ENCODE measurements at places on chromosomes 1 and 21.

GRCh38 chr1:218249338-218250140 is 35.6 kb upstream of the RRP15 start:
- no peak for DNase-seq

DNA sequence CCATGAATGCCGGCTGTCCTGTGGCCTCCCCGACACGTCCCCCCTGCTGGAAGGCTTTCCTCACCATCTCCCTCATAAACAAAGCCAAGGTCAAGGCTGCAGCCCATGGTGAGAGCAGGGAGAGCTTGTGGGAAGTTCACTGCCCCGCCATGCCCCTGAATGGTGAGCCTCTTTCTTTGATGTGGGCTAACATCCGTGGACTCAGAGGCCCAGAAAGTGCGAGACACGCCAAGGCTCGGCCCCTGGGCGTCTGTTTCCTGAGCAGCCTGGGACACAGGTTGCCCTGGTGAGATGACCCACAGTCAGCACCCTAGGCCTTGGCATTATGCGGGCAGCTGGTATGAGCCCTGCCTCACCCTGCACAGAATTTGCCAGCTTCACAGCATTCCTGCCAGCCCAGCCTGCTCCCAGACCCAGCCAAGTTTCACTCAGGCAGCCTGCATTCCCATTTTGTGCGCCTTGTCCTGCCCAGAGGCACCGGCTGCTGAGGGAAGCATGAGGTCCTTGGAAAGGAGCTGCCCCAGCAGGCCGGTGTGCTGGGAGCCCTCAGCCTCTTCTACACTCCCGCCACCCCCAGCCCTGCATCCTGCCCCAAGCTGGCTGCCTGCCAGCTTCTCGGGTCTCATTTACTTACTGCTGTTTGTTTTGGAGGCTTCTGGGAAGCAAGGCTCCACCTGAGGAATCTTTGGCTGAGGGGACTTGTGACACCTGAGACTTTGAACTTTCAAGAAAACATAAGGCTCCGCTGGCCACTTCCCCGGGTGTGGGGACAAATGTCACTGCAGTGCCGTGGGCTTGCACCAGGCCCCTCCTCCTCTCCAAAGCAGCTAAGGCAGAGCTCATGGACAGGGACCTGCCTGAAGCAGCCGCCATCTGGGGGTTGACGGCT is 31.9 kb downstream of the NEK2 start:
- no peak for DNase-seq

DNA sequence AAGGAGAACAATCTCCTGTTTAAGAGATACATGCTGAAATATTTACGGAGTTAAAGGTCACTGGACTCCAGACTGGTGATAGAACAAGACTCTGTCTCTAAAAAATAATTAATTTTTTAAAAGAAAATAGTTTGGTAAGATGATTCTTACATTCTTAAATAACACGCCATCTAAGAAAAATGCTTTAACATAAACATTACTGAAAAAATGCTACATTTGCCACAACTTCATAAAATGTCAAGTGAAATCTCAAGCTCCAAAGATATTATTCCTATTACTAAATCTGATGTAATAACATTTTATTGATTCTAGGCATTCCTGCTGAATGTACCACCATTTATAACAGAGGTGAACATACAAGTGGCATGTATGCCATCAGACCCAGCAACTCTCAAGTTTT is 4.1 kb downstream of the ANGPTL3 start:
- no peak for DNase-seq

- no peak for DNase-seq
Measured at GRCh38 chr1:190179817-190180216, 297.8 kb downstream of the BRINP3 start.

DNA sequence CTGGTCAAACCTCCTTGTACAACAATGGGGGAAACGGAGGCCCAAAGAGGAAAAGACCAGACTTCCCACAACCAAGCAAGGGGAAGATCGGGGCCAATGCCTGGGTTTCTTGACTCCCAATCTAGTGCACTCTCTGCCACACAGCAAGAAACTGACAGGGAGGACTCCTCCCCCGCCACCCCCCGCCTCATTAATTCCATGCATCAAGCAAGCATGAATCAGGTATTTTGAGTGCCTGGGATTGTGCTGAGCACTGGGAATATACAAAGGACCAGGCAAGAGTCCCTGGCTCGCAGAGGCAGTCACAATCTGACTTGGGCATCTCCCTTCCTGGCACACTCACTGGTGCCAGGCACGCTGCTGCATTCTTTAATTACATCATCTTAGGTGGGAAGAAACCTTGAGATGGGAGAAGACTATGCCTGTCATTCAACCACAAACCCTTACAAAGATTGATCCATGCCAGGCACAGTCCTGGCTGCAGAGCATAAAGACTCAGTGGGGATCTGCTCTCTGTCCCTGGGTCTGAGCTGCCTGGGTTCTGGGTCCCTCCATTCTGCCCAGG is 4.4 kb upstream of the KCNC4 start:
- DNase-seq: no peak

- no peak for DNase-seq
Measured at GRCh38 chr1:94602316-94602715, 60.8 kb upstream of the F3 start.

GRCh38 chr1:110053552-110054428 is 16.7 kb downstream of the ALX3 start:
- DNase-seq: peak; percentile 46

GRCh38 chr1:244674446-244674845 is 21.5 kb downstream of the DESI2 start:
- DNase-seq: no peak

DNA sequence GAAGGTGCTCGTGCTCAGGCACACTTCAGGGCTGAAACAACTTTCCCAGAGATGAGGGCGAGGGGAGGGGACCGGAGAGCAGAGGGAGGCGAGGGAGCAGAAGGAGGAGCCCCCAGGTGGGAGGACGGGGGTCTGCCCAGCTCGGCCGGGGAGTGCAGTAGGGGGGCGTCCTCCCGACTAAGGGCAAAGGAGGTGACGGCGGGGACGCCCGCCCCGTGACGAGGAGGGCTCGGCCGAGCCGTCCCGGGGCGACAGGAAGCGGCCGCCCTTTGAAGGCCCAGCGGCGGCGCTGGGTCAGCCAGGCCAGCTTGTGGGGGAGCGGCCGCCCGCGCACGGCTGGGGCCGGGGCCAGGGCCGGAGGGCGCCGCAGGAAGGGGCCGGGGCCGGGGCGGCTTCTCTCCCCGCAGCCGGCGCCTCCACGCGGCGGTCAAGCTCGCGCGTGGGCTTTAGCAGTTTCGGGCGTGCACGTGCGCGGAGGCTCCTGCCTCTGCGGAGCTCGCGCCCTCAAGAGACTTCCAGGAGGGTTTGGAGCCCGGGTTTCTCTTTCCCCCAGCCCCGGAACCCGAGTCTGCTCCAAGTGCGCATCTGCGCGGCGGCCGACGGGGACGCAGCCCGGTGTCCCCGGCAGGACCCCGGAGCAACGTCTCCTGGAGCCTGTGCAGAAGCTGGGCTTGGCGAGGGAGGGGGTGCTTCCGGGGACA is 100.8 kb upstream of the SLC45A1 start:
- no peak for DNase-seq

GRCh38 chr1:236834876-236835275 is 39.8 kb downstream of the MTR start:
- no peak for DNase-seq

DNA sequence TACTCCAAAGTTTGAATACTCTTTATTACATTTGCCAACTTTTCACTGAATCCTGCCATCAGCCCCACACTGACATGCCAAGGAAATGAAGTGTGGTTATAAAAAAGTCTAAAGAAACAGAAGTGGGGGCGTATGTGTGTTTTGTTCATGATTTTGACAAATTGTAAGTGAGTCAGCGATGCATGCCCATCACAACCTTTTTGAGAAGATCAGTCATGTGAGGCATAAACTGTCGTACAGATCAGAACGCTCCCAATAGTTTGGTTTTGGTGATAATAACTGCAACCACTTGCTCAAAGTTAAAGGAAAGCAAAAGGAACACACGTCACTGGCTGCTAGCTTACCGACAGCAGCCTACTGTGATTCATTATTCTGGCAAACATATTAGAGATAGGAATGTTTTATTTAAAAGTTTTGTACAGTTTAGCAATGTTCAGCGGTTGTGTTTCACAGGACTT is 95.6 kb downstream of the RGS2 start:
- DNase-seq: no peak

- no peak for DNase-seq
Measured at GRCh38 chr1:180521474-180522212, 19.3 kb upstream of the ACBD6 start.

GRCh38 chr1:5752746-5753548 is 239.3 kb downstream of the NPHP4 start:
- DNase-seq: no peak
